ENCODE measurements at places on chromosomes 2 and 18.

- no peak for DNase-seq
Measured at GRCh38 chr2:6067806-6068205, 375.6 kb downstream of the SOX11 start.

- DNase-seq: no peak
Measured at GRCh38 chr18:27649621-27650020, 464.5 kb upstream of the CHST9 start.

GRCh38 chr2:101367508-101367907 lies 19.8 kb downstream of the CREG2 start:
- no peak for DNase-seq

DNA sequence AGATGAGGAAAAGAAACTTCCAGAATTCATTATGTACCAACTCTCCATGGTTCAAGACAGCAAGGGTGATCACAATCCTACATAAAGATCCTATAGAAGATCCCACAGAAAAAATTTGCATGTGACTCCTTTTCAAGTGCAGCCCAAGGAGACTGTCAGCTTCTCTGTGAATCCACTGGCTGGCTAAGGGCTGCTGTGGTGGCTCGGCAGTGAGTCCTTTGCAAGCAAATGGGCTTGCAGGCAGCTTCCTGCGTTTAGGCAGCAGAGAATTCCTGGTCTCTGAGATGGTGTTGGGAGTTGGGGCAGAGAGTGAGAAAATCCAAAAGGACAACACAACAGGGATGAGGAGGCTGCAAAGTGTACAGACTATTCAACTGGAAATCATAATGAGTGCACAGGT lies 43.4 kb downstream of the NABP1 start:
- DNase-seq: no peak

GRCh38 chr2:7758073-7758759 lies 841.0 kb downstream of the RNF144A start:
- DNase-seq: no peak

- DNase-seq: no peak
Measured at GRCh38 chr2:164793529-164793928, 48.1 kb downstream of the COBLL1 start.

- no peak for DNase-seq
Measured at GRCh38 chr18:47370052-47370451, 118.6 kb upstream of the SKOR2 start.

- DNase-seq: no peak
Measured at GRCh38 chr2:155178921-155179320, 480.4 kb downstream of the KCNJ3 start.

DNA sequence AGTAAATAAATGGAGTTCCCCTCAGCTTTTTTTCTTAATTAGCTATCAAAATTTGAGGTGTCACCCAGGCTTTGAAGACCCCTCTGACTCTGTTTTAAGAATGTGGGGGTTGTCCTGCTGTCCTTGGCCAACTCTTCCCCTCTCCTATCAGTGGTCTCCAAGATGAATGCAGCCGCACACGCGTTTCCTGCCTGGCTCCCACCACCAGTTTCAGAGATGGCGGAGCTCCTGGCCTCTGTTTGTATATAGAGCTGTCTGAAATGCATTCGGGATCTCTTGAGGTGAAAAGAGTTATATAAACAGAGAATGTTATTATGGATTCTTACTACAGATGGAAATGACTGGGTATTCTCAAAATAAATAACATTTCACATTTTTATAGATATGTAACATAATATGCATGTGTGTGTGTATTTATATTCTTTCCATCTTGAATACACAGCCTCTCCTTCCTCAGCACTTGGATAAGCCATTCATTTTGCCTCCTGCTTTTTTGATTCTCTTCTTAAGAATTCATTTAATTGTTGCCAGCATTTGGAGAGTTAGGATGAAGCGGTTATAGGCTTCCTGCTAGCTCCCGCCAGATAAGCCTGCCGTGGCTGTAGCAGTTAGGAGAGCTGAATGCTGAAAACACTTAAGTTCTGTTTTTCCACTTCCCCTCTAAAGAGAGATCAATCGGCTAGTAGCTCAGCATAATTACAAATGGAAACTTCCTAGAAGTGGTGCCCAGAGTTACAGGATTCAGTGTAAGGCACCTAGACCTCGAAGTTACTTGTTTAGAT lies 659.3 kb upstream of the FANCL start:
- DNase-seq: no peak

GRCh38 chr2:1736997-1737480 lies 7.3 kb downstream of the PXDN start:
- DNase-seq: no peak

DNA sequence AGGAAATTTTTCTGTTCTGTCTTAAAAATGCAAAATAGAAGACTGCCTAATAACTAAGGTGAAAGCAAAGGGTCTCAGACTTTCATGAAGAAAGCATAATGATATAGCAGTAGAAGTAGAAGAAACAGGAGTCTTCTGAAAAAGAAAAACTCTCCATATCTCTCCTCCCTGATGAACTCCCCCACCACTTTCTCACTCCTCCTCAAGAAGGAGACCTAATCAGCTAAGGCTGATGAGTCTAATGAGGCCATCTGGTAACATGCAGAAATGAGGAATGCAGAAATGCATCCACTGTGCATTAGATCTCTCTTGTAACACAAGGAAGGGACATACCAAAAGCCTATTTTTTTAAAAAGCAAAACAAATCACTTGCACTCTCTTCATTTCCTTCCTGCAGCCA lies 273.7 kb upstream of the UBE2E3 start:
- no peak for DNase-seq

GRCh38 chr18:24161304-24161703 lies 22.4 kb downstream of the CABYR start:
- no peak for DNase-seq

DNA sequence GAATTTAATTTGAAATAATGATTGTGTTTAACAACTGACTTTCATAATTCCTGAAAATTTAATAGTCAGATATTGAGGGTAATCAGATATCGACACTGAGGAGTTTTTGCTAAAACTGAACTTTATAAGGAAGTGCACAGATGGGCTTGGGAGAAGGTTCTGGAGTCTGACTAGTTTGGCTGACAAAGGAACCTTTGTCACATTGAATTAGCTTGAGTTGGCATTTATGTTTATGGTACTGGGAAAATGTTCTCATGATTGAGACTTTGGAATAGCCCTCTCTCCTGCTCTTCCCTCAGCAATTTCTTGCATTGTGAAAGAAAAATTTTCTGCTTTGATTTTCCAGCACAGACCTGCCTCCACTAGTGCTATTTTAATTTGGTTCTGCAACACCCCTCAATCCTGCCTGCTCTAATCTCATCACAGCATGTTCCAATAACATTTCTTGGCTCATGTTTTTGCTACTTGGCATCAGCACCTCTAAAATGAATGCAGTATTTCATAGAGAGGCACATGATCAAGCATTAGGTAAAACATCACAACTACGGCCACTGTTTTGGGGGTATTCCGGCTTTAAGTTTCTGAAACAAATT lies 133.9 kb upstream of the FSHR start:
- no peak for DNase-seq

DNA sequence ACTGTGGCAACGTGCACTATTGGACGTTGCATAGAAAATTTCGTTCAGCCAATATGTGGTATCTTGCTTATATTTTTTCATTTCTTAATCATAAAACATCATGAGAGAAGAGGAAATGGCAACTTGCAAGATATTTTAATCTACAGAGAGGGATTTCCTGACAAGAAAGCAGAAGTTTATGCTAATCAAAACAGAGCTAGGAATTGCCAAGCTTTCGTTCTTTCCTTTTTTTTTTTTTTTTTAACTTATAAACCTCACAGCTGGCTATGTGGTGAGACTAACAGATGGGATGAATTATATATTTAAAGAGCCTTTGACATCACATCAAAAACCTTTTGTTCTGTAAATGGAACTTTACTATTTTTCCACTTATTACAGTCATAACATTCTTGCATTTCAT lies 1136.9 kb upstream of the TMEFF2 start:
- DNase-seq: no peak

DNA sequence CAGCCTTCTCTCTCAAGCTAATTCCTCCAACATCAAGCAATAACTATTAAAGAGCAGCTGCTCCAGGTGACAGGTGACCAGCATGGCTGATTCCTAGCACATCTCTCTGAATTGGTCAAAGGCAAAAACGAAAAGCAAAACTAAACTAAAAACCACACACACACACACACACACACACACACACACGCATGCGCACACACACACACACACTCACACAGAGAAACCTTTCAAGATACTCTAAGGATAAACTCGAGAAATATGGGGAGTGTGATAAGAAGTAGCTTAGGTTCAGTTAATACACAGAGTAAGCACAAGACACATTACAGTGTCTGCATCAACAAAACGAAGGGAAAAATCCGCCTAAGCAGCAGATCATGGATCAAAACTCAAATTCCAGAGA lies 74.5 kb upstream of the FZD7 start:
- DNase-seq: no peak

- no peak for DNase-seq
Measured at GRCh38 chr2:226828191-226828590, 7.7 kb upstream of the RHBDD1 start.

DNA sequence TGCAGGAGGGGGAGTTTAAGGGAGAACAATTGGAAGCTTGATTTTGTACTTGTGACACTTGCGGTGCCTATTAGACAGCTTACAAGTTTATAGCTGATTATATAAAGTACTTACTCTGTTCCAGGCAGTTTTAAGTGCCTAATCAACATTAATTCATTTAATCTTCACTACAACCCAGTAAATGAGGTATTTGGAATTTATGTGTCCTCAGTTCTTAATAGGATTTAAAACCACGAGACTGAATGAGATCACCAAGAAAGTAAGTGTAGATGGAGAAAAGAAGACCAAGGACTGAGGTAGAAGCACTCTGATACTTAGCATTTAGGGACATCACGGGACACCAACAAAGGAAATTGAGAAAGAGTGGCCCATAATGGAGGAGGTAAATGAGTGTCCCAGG lies 49.8 kb downstream of the ZC3H15 start:
- no peak for DNase-seq

GRCh38 chr2:118845005-118845521 lies 2.4 kb downstream of the EN1 start:
- no peak for DNase-seq

GRCh38 chr2:58796239-58796910 lies 555.2 kb upstream of the FANCL start:
- no peak for DNase-seq

DNA sequence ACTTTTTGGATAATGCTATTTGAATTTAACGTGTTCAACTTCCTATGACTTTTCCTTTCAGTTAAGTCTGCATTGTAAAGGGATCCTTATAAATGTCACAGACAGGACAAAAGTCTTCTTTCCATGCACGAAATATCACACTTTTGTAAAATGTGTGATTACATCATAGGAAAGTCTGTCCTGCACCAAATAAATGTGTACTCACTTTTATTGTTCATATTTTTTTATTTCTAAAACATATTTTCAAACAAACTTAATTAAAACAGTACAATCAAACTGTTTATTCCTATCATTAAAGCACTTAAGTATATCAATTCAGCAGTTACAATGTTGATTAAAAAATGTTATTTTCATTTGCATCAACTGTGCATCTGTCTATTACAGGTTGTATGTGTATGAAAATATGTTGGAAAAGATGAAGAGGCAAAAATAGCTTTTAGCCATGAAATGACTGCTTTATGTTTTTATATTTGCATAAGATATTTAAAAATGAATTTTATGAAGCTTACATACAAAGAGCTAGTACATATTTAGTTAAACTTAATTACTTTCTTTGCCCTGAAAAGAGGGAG lies 105.6 kb downstream of the CSRNP3 start:
- no peak for DNase-seq

Measured in stimulated activated naive CD4-positive, alpha-beta T cell (primary cell).